8988T (cell line): ENCODE measurements at places on chromosomes 5 and 9.

DNA sequence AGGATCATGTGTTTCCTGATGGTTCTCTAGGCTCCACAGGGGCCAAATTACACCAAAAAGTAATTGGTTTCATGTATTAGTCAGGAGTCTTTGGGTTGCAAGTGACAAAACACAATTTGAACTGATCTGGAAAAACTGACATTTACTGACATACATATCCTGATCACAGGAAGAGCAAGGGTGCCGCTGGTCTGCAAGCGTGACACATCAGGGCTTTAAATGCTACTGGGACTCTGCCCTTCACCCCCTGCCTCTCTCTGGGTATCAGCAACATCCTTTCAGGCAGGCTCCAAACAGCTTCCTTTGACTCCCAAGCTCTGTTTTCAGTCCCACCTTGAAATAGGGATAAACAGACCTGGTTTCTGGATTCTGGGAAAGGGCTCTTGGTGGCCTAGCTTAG lies 197.5 kb downstream of the PALM2AKAP2 start:
- no peak for DNase-seq

- DNase-seq, result no peak
Observed at GRCh38 chr9:88775037-88775471, 216.2 kb upstream of the S1PR3 start.

DNA sequence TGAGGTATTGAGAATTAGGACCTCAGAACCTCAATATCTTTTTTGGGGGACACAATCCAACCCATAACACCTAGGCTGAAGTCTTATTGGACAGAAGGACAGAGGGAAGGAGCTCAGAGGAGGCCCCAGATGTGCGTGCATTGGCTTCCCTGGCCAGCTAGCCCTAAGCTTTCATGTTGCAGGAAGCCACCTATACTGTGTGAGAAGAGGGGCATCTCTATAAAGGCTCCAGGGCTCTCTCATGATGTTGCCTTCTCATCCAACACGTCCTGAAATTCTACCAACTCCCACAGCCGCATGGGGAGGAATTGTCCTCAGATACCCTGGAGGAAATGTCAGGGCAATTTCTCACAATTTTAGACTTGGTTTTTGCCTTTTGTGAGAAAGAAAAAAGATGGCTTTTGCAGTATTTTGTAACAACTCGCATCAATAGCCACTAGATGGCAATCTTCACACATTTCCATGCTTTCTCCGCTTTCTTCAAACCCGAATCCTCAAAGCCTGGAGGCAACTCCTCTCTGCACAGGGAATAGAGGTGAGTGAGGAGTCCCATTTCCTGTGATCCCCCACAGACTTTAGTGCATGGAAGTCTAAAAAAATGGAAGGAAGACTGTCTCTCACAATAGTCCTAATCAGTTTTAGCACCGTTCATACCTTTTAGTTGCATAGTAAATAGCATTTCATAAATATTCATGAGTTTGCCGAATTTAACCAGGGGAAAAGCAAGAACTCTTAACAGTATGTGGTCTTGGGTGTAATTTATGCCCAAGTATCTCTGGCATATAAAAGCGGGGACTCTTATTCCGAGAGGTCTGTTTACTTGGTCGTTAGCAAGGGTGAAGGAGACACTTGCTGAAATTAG lies 7.4 kb upstream of the PPP3R2 start:
- no peak for DNase-seq

GRCh38 chr5:23994581-23995370 lies 487.4 kb downstream of the PRDM9 start:
- DNase-seq, result no peak

DNA sequence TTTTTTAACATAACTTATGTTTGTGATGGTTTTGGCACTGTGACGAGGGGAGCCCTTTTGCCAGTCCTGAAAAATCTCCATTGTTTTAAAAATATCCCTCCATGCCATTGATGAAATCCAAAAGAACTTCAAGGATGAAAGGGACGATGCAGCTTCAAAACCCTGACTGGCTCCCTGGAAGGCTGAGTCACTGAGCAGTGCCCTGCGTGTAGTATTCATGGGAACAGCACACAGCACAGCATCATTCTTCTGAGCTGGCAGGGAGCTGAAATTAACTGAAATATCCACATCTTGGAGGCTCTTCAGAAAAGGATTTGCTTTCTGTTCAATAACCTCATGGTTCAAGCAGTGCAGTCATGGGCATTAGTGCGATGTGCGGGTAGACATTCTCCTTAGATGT lies 29.7 kb downstream of the PDE4D start:
- no peak for DNase-seq

- DNase-seq, result no peak
Observed at GRCh38 chr5:76046741-76047140, 36.4 kb upstream of the SV2C start.

GRCh38 chr5:93477816-93478215 lies 103.2 kb downstream of the NR2F1-AS1 start:
- no peak for DNase-seq

- DNase-seq, result no peak
Observed at GRCh38 chr5:59390074-59390659, 503.4 kb downstream of the PDE4D start.

DNA sequence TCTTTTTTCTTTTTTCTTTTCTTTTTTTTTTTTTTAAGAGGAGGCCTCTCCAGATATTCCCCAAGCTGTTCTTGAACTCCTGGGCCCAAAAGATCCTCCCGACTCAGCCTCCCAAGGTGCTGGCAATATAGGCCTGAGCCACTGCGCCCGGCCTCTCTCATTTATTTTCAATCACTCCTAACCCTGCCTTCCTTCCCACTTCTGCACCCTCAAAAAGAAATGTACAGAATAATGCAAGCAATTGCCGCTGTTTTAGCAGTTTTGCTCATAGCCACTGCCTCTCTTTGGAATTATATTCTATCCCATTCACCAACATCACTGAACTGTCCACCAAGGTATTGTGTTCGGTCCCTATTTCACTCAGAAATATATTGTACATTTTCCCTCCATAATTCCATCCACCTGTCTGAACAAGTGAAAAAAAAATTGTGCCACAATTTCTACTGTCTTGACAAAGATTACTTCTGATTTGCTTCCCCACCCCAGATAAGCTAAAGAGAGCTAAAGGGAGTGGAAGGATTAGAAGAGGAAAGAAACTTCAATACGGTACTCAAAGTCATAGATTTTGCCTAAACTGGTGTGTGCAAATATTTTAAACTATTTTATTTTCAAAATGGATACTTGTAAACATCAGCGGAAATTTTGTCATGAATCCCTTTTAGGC lies 1.9 kb downstream of the FNBP1 start:
- no peak for DNase-seq

GRCh38 chr5:32004404-32004803 lies 169.7 kb downstream of the GOLPH3 start:
- DNase-seq, result no peak

DNA sequence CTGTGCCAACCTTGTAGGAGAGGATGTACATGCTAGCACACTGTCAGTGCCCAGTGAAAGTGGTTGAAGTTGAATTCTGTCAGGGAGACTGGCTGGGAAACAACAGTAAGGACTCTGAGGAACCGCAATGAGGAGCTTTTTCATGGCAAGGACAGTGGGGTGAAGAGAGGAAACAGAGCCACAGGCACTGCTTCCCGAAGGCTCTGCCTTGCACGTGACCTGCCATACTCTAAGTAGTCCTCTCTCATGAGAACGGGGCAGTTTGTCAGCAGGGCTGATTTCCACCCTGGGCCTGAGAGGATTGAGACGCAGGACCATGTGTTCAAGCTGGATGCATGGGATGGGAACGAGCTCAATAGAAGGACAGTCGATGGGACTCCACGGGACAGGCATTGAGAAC lies 106.6 kb upstream of the CTSL start:
- DNase-seq, result no peak

- no peak for DNase-seq
Observed at GRCh38 chr5:113682497-113683136, 169.1 kb downstream of the YTHDC2 start.

DNA sequence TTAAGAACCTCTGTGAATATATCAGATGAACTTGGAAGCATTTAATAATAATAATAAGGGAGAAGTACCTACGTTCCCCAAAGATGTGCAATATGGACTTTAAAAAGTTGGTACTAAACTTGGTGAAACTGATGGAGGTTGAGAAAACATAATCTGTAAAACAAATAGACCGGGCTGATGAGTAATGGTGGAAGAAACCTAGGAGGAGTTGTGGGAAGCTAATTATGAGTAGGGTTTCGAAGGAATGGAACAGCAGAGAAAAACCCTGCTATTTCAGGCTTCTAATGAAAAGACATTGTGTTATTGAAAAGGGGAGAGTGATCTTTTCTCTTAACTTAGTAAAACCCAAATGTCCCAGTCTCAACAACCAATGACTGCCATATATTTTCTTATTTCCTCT lies 229.3 kb downstream of the PCSK1 start:
- no peak for DNase-seq

GRCh38 chr5:158811921-158812320 lies 287.8 kb downstream of the EBF1 start:
- no peak for DNase-seq

DNA sequence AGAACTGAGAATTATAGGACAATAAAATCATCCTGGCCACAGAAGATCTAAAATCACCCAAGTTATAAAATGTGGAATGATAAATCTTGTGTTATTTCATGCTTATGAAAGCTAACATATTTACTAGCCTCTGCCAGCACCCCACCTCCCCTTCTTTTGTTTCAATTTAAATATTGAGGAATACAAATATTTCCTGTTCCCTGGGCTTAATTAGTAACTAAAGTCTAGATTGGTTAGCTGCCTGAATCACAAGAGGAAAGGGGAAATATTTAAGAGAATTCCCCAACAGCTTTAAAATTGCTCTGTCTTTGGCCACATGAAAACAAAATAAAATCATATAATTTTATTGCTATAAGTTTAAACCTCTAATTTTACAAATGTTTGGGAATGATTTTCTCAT lies 287.0 kb downstream of the PRELID2 start:
- DNase-seq, result no peak

GRCh38 chr5:87311405-87312279 lies 44.0 kb downstream of the RASA1 start:
- no peak for DNase-seq

- no peak for DNase-seq
Observed at GRCh38 chr5:43553381-43553780, 3.5 kb downstream of the PAIP1 start.

- DNase-seq, result no peak
Observed at GRCh38 chr9:16551692-16552091, 318.8 kb downstream of the BNC2 start.

GRCh38 chr9:95103871-95104580 lies 213.5 kb downstream of the FANCC start:
- no peak for DNase-seq

DNA sequence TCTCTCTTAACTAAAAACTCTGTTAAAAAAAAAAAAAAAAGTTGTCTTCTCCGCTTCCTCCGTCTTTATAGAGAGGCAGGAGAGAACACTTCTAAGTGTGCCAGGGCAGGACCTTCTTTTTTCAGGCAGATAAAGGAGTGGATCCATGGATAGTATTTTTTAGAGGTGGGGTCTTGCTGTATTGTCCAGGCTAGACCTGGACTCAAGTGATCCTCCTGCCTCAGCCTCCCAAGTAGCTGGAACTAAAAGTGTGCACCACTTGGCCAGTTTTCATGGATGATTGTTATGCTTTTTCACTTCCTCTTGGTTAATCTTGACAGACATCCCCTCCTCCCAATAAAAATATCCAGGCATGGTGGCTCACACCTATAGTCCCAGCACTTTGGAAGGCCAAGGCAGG lies 20.0 kb upstream of the GNE start:
- no peak for DNase-seq

- no peak for DNase-seq
Observed at GRCh38 chr5:172906436-172906835, 52.8 kb upstream of the RPL26L1 start.

GRCh38 chr9:127030814-127031740 lies 91.4 kb downstream of the ANGPTL2 start:
- no peak for DNase-seq

DNA sequence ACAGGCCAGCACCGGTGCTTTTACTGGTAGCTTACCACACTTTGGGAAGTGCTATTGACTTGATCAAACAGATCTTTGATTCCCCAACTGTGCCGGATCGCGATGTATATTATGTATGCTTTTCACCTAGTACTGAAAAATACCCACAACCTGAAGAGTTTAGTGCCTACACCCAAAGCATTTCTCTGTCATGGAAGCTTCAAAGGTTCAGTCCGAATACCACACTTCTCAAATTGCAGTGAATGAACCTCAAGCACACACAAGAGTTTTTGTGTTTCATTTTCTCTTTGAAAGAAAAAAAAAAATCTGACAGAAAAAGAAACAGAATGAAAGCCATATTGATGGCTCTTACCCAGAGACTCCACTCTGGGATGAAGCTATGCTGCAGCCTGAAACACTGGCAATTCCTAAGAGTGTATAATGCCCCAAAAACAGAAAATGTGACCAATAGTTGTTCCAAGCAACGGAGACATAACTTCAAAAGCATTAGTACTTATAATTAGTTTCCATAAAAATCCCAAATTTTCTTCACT lies 100.9 kb downstream of the EBF1 start:
- no peak for DNase-seq

- DNase-seq, result peak; percentile 32
Observed at GRCh38 chr5:132180134-132180745, 47.4 kb downstream of the P4HA2 start.

GRCh38 chr5:128613766-128614165 lies 75.7 kb upstream of the FBN2 start:
- no peak for DNase-seq

- DNase-seq, result no peak
Observed at GRCh38 chr5:172481011-172481800, 26.9 kb upstream of the SH3PXD2B start.

- no peak for DNase-seq
Observed at GRCh38 chr5:5315068-5315980, 107.2 kb upstream of the ICE1 start.

- DNase-seq, result no peak
Observed at GRCh38 chr9:136230773-136231172, 14.8 kb downstream of the QSOX2 start.

DNA sequence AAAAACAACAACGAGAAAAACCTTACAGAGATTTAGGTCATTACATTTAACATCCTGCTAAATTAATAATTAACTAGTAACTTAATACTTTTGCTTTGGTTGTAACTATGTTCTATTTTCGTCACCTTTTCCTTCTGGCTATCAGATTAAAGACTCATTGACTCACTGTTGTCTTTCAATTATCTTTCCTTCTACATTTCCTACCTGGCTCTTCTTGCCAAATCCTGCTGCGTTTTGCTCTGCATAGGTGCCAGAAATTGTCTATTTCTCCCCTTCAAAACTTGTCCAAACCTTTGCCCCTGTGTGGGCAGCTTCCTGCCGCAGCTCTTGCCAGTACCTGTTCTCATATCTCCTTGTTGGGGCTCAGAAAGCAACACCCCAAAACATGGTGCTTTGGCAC lies 235.5 kb upstream of the ZNF608 start:
- DNase-seq, result no peak

- DNase-seq, result no peak
Observed at GRCh38 chr5:151125421-151125820, 32.2 kb downstream of the ANXA6 start.

GRCh38 chr5:68708842-68709170 lies 385.0 kb upstream of the SLC30A5 start:
- no peak for DNase-seq
